ENCODE measurements at places on chromosomes 3 and 15.

DNA sequence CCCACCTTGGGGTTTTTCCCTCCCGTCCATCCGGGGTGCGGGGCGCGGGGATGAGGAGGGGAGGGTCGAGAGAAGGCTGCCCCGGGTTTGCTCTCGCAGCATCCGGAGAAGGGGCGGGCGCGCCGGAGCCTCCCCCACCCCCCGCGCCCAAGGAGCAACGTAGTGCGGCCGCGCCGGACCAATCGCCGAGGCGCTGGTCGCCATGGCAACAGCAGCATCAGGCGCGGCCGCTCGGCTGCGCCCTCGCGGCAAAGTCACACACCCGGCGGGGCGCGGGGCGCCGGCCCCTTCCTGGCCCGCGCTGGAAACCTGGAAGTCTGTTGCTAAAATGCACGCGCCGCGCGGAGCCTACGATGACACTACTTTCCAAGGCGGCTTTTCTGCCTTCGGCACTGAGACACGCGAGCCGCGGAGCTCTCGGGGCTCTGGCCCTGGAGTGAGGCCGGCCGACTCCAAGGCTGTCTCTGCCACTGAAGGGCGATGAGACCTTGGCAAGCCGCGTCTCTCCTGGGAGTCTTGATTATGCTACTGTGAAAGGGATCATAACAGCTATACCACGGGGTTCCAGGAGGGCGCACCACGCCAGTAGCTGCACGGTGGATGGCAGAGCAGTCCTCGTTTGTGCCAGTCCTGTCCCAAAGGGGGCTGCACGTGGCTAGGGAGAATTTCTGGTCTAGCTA, at the start of gene IQSEC1:
IQSEC1 (minus strand) TSS at position 104 of the 680 bp plus-strand sequence. CDS start 415 bp downstream, outside the sequence.
- DNase-seq, result peak; percentile 52

DNA sequence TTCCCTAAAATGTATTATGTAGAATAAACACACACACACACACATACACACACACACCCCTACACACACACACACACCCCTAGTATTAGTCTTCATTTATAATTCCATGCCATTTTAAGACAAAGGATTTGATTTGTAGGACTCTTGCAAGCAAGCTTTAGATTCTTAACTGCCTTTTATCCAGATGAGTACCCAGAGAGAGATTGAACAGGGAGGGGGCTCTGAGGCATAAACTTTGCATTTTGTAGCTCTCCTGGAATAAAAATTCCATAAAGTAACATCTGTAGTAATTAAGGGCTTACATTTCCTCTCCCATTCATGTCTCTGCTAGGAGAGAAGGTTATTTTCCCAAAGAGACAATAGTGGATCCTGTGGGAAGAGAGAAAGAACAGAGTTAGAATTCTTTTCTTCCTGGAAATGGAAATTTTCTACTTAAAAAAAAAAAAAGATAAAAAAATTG, 479.4 kb downstream of the RBMS3 start:
- DNase-seq, result no peak

DNA sequence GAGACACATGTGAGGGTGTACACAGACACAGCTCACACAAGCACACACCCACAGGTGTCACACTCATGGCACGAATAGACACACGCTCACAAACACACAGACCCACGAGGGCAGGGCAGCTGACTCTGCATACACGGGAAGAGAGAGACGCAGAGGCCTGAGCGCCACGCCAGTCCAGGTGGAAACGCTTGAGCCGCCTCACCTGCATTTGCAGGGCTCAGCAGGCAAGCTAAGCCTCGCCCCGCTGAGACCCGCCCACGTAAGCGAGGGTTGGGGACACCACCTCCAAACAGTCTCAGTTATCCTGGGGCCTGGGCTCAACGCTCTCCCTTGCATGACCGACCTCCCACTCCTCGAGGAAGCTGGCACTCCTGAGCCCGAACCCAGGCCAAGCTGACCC, 73.2 kb downstream of the TLE3 start:
- DNase-seq, result no peak

GRCh38 chr3:182521339-182521738, 272.0 kb upstream of the ATP11B start:
- no peak for DNase-seq

DNA sequence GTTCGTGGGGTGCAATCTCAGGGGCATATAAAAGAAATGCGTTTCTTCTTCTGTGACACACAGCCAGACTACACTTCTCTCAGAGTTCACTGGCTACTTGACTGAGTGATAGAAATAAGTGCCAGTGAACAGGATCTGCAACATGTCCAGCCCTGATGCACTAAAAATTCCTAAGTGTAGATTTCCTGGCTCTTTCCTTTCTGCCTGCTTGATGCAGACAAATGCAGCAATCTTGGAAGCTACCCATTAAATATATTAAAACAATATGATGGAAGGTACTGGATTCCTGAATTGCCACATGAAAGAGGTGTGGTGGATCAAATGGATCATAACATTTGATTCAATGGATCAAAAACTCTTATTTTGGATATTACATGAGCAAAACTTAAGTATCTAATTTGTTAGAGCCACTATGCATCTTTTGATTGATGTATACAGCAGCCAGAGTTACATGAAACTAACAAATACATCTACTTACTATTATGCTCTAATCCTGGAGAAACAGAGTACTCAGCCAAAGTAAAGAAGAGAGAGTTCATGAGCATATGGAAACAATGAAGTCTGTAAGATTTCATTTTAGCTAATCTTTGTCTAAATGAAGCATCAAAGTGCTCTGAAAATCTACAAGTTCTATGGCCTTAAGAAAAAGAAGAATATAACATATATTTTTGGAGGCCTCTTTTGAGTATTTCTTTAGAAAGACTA, 222.6 kb downstream of the ZNF385D start:
- no peak for DNase-seq

DNA sequence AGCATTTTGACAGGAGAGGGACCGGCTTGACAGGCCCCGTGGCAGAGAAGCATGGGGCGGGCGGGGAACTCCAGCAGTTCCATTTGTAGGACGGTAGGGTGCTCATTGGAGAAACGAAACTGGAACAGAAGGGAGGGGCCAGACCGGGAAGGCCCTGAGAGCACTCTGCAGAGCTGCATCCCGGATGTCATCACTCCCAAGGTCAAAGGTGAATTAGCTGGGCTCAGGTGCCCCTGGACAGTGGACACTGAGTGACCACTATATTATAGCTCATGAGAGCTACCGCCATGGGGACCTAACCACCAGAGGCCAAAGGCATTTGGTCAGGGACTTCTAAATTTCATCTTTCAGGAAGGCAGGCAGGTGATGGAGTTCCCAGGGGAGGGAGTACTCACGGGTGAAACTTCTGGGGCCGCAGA, 7.3 kb downstream of the CSRNP1 start:
- DNase-seq, result no peak

DNA sequence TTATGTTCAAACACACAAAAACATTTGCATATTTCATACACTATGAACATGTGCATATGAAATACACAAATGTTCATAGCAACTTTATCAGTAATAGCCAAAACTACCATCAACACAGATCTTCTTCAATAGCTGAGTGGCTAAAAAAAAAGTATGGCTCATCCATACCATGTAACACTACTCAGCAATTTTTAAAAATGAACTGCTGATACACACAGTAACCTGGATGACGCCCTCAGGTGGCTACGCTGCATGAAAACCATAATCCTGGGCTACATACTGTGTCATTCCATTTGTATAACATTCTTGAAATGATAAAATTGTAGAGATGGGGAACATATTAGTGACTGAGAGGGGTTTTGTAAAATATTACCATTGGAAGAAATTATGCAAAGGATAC, 243.6 kb downstream of the MAGI1 start:
- DNase-seq, result no peak

DNA sequence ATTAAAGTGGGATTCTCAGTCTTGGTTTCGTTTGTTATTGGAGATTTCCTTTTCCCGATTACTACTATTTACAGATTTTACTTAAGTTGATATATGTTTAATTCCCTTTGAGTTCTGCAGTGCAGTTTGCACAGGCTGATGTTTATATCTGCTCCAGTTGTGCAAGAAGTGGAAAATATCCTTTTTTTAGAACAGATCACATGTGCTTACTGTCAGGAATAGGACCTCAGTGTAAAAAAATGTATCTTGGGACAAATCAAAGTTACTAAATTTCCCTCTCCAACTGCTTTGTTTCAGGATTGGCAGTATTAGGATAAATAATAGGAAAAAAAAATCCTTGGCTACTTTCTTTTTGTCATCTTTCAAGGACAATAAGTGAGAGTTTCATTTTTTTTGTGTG, 6.9 kb downstream of the MITF start:
- no peak for DNase-seq

- no peak for DNase-seq
Measured at GRCh38 chr3:71466483-71466882, 117.0 kb downstream of the FOXP1 start.

DNA sequence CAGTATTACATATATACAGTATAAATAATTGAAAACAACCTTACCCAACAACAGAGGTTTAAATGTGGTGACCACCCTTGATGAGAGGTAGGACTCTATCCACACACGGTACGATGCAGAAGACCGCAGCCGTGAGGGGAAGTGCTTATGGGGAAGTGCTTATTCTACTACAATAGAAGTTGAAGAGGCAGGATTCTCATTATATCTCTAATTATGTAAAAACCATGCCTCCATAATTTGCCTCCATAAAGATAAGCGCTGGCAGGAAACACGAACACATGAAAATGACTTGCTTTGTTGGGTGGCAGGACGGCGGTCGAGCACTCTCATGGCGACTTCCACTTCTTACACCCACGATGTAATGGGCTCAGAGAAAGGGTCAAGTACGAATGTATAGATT, 7.2 kb upstream of the MUC13 start:
- no peak for DNase-seq

All from stimulated activated CD4-positive, alpha-beta T cell treated with anti-CD3 and anti-CD28 coated beads, Interleukin-1b, Interleukin-23, amount 100 ng/mL, for 1 hour (primary cell).